ENCODE measurements at places on chromosomes 1 and 21. TPM values are rescaled to one million over a fixed set of nuclear protein-coding genes. Genes with fewer than 3 reads are reported as not detected.
A peak's percentile ranks its signal among the peaks of the same experiment; 100 is the strongest.

The LCE6A gene
- not detected for total RNA-seq

The HJV gene
- total RNA-seq: 174 TPM

DNA sequence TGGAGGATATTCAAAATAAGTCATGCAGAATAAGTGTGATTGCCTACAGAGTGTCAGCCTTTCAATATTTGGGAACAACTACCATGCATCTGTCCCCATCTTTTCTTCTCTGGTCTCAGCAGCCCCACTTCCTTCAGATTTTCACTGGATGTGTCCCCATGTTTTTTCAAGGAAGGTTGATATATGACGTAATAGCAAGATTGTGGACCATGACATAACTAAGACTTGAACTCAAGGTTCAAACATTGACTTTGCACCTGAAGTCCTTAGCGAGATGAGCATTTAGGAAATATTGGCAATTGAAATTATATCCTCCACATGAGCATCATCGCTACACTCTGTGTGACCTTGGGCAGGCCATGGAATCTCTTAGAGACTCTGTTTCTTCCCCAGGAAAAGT lies 5.8 kb downstream of the NAV1 start:
- H3K4me1 ChIP-seq: peaks cover 29% of the 10 kb centered on the region
- no peaks in the 10 kb centered on the region for H3K36me3 ChIP-seq
- H3K4me3 ChIP-seq: no peak overlapping the region
- no peak overlapping the region for H3K27ac ChIP-seq
- H3K27me3 ChIP-seq: peaks cover 6% of the 10 kb centered on the region

- no peak overlapping the region for H3K27ac ChIP-seq
- peaks cover 13% of the 10 kb centered on the region for H3K4me1 ChIP-seq
- no peak for DNase-seq
- H3K4me3 ChIP-seq: no peak overlapping the region
- peaks cover 2% of the 10 kb centered on the region for H3K27me3 ChIP-seq
These were observed 23.3 kb downstream of the FTCD start for GRCh38 chr21:46131838-46132651.

DNA sequence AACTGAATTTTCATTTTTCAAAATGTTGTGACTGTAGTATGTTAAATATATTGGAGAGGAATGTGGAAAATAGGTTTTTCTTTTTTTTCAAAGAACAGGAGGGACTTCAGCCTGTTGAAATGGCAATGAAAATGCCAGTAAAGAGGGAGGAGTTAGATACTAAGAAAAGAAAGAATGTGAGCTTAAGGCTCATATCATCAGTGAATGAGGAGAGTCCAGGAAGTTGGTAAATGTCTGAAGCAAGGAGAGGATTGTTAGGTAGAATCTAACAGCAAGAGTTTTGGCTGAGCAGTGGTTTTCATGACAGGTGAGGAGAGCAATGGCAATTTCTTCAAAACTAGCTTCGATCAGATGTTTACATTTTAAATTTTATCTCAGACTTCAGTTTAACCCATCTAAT lies 43.0 kb downstream of the PLA2G4A start:
- H3K4me3 ChIP-seq: no peak overlapping the region
- H3K4me1 ChIP-seq: no peaks in the 10 kb centered on the region
- DNase-seq: no peak
- no peaks in the 10 kb centered on the region for H3K36me3 ChIP-seq
- H3K27ac ChIP-seq: no peak overlapping the region

GRCh38 chr1:198756470-198756869 lies 117.6 kb downstream of the PTPRC start:
- no peak overlapping the region for H3K27ac ChIP-seq
- DNase-seq: peak; percentile 46
- no peaks in the 10 kb centered on the region for H3K36me3 ChIP-seq
- no peaks in the 10 kb centered on the region for H3K27me3 ChIP-seq
- H3K4me3 ChIP-seq: no peak overlapping the region

The KIF21B gene
- 0.58 TPM for total RNA-seq

GRCh38 chr1:199759268-199759730 lies 268.2 kb upstream of the NR5A2 start:
- no peaks in the 10 kb centered on the region for H3K36me3 ChIP-seq
- no peak for DNase-seq
- H3K27me3 ChIP-seq: no peaks in the 10 kb centered on the region
- H3K4me1 ChIP-seq: no peaks in the 10 kb centered on the region

The NKAIN1 gene
- total RNA-seq: 1.3 TPM

DNA sequence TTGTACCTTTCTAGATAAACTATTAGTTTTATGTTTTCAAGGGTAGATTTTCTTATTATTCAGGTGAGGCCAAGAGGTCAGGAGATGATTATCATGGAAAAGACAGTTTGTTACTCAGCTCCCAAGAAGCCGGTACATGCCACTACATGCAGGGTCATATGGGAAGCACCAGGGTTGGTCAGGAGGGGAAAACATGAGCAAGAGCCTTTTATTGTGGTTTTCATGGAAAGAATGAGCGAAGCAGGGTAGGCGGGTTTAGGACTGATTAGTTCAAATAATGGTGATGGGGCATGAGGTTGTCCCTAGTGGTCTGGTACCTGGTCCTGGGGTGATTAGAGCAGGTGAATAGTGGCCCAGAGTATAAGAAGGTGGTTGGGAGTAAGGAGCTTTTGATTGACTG lies 189.9 kb downstream of the APP start:
- DNase-seq: no peak
- H3K27ac ChIP-seq: no peak overlapping the region
- peaks cover 4% of the 10 kb centered on the region for H3K36me3 ChIP-seq
- H3K27me3 ChIP-seq: no peaks in the 10 kb centered on the region

DNA sequence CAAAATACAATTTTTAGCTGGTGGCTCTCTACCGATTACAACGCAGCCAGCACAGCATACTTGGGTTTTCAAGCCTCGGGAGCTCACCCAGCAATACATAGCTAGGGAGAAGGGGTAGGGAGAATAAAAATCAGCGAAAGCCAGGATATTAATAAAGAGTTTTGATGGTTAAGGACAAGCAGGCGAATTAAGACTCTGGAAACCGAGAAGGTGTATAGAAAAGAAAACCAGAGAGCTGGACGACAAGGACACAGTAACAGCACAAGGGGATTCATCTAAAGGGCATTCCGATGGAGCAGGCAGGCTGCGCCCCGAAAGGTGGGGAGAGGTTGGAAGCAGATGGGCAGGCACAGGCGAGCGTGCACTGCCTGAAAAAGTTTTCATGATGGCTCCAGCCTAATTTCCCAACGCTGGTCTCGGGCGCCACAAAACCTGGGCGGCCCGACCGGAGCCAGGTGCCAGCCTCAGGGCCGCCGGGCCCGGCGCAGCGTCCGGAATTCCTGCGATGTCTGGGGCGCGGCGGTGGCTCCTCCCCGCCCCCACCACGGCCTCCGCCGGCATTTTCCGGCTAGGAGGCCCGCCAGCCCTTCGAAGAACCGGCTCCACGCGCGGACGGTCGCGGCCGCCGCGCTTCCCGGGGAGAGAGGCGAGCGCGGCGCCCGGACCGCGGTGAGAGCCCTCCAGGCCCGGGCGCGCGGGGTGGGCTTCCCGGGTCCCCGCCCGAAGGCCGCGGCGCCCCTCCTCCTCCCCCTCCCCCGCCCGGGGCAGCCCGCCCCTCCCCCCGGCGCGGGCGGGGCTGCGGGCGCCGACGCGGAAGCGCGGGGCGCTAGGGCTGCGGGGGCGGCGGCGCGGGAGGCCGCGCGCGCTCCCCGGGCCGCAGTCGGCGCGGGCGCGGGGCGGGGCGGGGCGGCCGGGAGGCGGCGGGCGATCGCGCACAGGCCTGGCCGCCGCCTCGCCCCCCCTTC lies 774 bp upstream of the DYRK1A start:
- H3K4me3 ChIP-seq: peak overlapping the region; percentile 87
- H3K27ac ChIP-seq: peak overlapping the region; percentile 99
- no peaks in the 10 kb centered on the region for H3K27me3 ChIP-seq
- H3K36me3 ChIP-seq: no peaks in the 10 kb centered on the region

The PLEKHA6 gene
- total RNA-seq: 2.2 TPM

- peaks cover 5% of the 10 kb centered on the region for H3K27me3 ChIP-seq
- no peak overlapping the region for H3K4me3 ChIP-seq
- no peak overlapping the region for H3K27ac ChIP-seq
- peaks cover 6% of the 10 kb centered on the region for H3K4me1 ChIP-seq
These were observed 9.0 kb downstream of the IGSF9 start for GRCh38 chr1:159936273-159936904.

The SAMSN1 gene
- 2.2 TPM for total RNA-seq

GRCh38 chr1:42908046-42908445 lies 50.6 kb downstream of the SLC2A1 start:
- no peaks in the 10 kb centered on the region for H3K36me3 ChIP-seq
- H3K4me3 ChIP-seq: no peak overlapping the region
- H3K27me3 ChIP-seq: no peaks in the 10 kb centered on the region
- no peaks in the 10 kb centered on the region for H3K4me1 ChIP-seq
- no peak for DNase-seq
- H3K27ac ChIP-seq: no peak overlapping the region

The VSIG8 gene
- total RNA-seq: not detected

The ICOSLG gene
- total RNA-seq: 1.9 TPM

- no peaks in the 10 kb centered on the region for H3K36me3 ChIP-seq
- no peak for DNase-seq
- peak overlapping the region; percentile 65 for H3K27ac ChIP-seq
- H3K27me3 ChIP-seq: no peaks in the 10 kb centered on the region
- peaks cover 5% of the 10 kb centered on the region for H3K4me1 ChIP-seq
These were observed 55.5 kb upstream of the RASAL2 start for GRCh38 chr1:178038372-178038771.

DNA sequence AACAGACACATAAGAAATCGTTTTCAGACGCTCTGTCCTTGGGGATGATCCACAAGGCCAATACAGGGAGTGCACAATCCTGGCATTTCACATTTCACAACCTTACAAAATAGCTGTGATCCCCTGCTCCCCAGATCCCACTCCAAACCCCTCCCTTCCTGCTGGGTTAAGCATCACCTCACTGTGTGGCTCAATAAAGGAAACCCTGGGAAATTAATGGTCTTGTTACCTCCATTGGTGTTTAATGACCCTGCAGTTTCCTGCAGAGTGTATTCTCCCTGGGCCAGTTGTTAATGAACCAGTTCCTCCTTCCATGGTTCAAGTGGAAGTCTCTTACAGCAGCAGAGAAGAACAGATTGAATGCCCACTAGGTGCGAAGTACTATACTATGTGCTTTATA lies 334.7 kb downstream of the OMA1 start:
- H3K4me3 ChIP-seq: no peak overlapping the region
- no peaks in the 10 kb centered on the region for H3K4me1 ChIP-seq
- no peaks in the 10 kb centered on the region for H3K36me3 ChIP-seq

The B3GALT6 gene
- 19.2 TPM for total RNA-seq

The MYCL gene
- 2.4 TPM for total RNA-seq

The FMO3 gene
- total RNA-seq: 0.04 TPM

The MAP1LC3C gene
- total RNA-seq: 12.5 TPM

DNA sequence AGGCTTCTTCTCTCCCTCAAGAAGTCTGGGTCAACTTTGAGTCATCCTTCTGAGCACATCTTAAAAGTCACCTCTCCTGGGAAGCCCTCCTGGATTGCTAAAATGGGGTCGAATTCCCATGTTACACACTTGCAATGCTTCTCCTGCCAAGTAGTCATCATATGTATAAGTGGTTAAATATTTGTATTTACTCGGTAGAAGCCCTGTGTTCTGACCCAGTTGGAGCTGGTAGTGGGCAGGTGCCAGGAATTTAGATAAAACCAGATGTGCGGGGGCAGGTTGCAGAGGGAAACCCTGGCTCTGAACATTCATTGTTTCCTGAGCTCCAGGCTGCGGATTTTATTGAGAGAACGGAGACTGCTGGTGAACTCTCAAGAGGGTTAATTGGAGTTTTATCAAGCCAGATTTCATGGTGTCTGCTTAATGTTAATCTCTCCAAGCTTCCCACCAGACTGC lies 52.8 kb upstream of the RPL11 start:
- peaks cover 44% of the 10 kb centered on the region for H3K4me1 ChIP-seq
- no peak overlapping the region for H3K4me3 ChIP-seq
- peak; percentile 79 for DNase-seq
- H3K27me3 ChIP-seq: peaks cover 2% of the 10 kb centered on the region
- H3K36me3 ChIP-seq: no peaks in the 10 kb centered on the region
- H3K27ac ChIP-seq: no peak overlapping the region

DNA sequence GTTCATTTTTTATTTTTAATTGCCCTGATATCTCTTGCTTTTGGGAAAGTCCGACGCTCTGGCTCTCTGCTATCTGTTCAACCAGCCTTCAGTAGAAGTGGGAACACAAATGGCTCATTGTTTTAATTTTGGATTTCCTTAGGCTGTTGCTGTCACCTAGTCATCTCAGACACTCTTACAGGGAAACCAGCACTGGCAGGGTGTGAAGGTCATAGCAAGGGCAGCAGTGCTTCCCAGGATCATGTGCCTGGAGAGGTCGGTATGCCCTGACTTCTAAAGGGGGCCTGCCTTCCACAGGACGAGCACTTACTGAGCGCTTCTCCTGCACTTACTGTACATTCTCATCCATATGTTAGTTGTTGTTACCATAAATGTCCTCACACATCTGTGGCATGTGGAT lies 224.2 kb downstream of the DISC1 start:
- peaks cover 3% of the 10 kb centered on the region for H3K4me1 ChIP-seq
- no peak overlapping the region for H3K27ac ChIP-seq
- no peaks in the 10 kb centered on the region for H3K36me3 ChIP-seq
- no peaks in the 10 kb centered on the region for H3K27me3 ChIP-seq
- no peak for DNase-seq

The RXFP4 gene
- total RNA-seq: not detected

DNA sequence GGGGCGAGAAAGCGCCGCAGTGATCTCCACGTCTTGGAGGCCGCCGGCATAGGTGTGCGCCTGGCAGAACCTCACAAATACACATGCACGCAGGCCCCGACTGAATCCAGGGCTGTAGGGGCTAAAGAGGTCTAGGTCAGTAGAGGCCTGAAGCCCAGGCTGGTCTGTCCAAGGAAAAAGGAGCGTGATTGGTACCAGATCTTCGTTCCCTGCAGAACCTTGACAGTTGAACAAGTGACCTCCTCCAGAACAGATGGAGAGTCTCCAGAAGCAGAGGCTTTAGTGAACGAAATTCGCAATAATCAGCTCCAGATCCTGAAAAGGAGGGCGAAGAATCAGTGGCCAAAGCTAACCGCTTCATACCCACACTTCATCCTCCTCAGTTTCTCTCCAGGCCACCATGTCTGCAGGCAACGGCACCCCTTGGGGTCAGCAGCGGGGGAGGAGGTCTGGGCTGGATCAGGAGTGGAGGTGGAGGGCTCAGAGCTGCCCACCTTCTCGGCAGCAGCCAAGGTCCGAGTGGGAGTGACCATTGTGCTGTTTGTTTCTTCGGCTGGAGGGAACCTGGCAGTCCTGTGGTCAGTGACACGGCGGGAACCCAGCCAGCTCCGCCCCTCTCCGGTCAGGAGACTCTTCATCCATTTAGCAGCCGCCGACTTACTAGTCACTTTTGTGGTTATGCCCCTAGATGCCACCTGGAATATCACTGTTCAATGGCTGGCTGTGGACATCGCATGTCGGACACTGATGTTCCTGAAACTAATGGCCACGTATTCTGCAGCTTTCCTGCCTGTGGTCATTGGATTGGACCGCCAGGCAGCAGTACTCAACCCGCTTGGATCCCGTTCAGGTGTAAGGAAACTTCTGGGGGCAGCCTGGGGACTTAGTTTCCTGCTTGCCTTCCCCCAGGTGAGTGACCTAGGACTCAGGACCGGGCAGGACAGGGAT lies 749 bp upstream of the PEX11B start:
- H3K4me3 ChIP-seq: peak overlapping the region; percentile 71
- H3K4me1 ChIP-seq: peaks cover 19% of the 10 kb centered on the region
- H3K36me3 ChIP-seq: peaks cover 23% of the 10 kb centered on the region
- peak; percentile 53 for DNase-seq
- peak overlapping the region; percentile 95 for H3K27ac ChIP-seq

- no peaks in the 10 kb centered on the region for H3K36me3 ChIP-seq
- H3K4me1 ChIP-seq: peaks cover 4% of the 10 kb centered on the region
- H3K27me3 ChIP-seq: peaks cover 6% of the 10 kb centered on the region
- no peak overlapping the region for H3K27ac ChIP-seq
These were observed 298.2 kb downstream of the SPATA17 start for GRCh38 chr1:217929213-217929885.

Data from muscle of leg (tissue), 16 donors.